Esophagus muscularis mucosa (tissue), 4 donors: ENCODE measurements at places on chromosomes 5 and 9. TPM values are rescaled to one million over a fixed set of nuclear protein-coding genes. Genes with fewer than 3 reads are reported as not detected.

Gene UBE2QL1
- total RNA-seq, result under 0.01 TPM

Gene UBE2R2
- 45.1 TPM for total RNA-seq

Gene PAEP
- not detected for total RNA-seq

Gene PCDHB12
- total RNA-seq, result 2.5 TPM

Gene FBN2
- 14.9 TPM for total RNA-seq

Gene ARSI
- 10.1 TPM for total RNA-seq

Gene TMEFF1
- total RNA-seq, result 0.50 TPM

Gene ADGRD2
- not detected for total RNA-seq

Gene KIF24
- total RNA-seq, result 0.58 TPM

Gene EGFLAM
- 13.0 TPM for total RNA-seq

Gene DMRT3
- total RNA-seq, result not detected

- no peak overlapping the region for H3K4me3 ChIP-seq
- no peaks in the 10 kb centered on the region for H3K27me3 ChIP-seq
- DNase-seq, result no peak
- no peak overlapping the region for H3K27ac ChIP-seq
- H3K36me3 ChIP-seq, result no peaks in the 10 kb centered on the region
- H3K4me1 ChIP-seq, result no peaks in the 10 kb centered on the region
Measured at GRCh38 chr9:69578026-69578425, 94.1 kb downstream of the APBA1 start.

DNA sequence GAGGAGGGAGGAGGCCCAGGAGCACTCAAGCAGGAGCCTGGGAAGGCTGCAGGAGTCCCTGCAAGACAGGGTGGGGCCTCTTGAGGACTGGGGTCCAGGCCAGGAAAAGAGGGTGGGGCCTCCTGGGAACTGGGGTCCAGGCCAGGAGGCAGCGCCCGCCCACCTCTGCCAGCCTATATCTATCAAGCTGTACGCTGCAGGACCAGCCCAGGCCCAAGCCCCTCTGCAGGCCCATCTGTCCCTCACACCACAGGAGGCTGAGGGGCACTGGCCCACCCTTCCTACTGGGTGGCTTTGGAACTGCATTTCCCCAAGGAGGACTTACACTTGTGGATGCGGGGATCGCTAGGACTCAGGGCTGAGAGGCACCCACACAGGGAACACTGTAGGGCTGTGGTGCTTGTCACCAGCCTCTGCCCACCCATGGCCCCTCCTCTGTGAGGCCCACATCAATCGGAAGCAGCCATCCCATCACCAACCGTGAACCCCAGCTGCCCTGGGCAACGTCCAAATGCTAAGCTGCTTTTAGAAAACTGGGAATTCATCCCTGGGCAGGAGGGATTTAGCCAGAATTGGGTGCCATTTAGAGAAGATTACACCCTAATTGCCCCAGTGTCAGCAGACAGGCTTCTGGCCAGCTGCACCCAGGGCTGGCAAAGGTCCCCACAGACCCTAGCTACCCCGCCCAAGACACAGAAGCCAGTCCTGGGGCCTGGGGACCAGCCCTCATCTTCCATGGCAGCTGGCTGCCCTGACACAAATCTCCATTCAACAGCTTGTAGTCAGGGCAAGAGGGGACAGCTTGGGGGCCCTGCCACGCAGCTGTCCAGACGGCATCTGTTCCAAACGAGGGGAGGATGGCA, 15.3 kb downstream of the BICD2 start:
- H3K4me3 ChIP-seq, result no peak overlapping the region
- DNase-seq, result no peak
- H3K36me3 ChIP-seq, result no peaks in the 10 kb centered on the region
- H3K27me3 ChIP-seq, result no peaks in the 10 kb centered on the region

GRCh38 chr9:95429096-95429495, 87.7 kb downstream of the PTCH1 start:
- peaks cover 13% of the 10 kb centered on the region for H3K4me1 ChIP-seq
- no peak for DNase-seq
- no peaks in the 10 kb centered on the region for H3K36me3 ChIP-seq
- no peak overlapping the region for H3K27ac ChIP-seq
- H3K27me3 ChIP-seq, result no peaks in the 10 kb centered on the region

GRCh38 chr5:41102341-41102740, 31.2 kb upstream of the MROH2B start:
- DNase-seq, result no peak
- H3K4me3 ChIP-seq, result no peak overlapping the region
- H3K36me3 ChIP-seq, result no peaks in the 10 kb centered on the region
- no peaks in the 10 kb centered on the region for H3K27me3 ChIP-seq

- H3K4me3 ChIP-seq, result no peak overlapping the region
- no peaks in the 10 kb centered on the region for H3K36me3 ChIP-seq
- peaks cover 3% of the 10 kb centered on the region for H3K4me1 ChIP-seq
- DNase-seq, result no peak
- peak overlapping the region; percentile 25 for H3K27ac ChIP-seq
Measured at GRCh38 chr9:125106285-125106893, 36.9 kb downstream of the SCAI start.

- H3K27me3 ChIP-seq, result no peaks in the 10 kb centered on the region
- H3K27ac ChIP-seq, result no peak overlapping the region
- no peak for DNase-seq
- H3K36me3 ChIP-seq, result peaks cover 23% of the 10 kb centered on the region
- H3K4me1 ChIP-seq, result no peaks in the 10 kb centered on the region
Measured at GRCh38 chr9:99925541-99925940, 19.1 kb downstream of the STX17 start.

GRCh38 chr5:39547553-39548154, 122.9 kb upstream of the DAB2 start:
- no peaks in the 10 kb centered on the region for H3K4me1 ChIP-seq
- no peak for DNase-seq
- H3K36me3 ChIP-seq, result no peaks in the 10 kb centered on the region
- H3K27me3 ChIP-seq, result no peaks in the 10 kb centered on the region

DNA sequence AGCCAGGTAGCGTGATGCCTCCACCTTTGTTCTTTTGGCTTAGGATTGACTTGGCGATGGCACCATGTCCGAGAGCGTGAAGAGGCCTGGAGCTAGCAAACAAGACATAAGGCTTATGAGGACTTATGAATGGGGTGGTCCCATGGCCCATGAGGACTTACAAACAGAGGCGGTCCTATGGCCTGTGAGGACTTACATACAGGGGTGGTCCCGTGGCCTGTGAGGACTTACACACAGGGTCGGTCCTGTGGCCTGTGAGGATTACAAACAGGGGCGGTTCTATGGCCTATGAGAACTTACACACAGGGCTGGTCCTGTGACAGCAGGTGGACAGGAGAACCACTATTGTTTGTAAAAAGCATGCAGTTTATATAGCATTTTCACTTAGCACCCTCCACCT, 21.3 kb upstream of the FOXD1 start:
- H3K4me1 ChIP-seq, result no peaks in the 10 kb centered on the region
- no peaks in the 10 kb centered on the region for H3K27me3 ChIP-seq
- no peaks in the 10 kb centered on the region for H3K36me3 ChIP-seq
- DNase-seq, result peak; percentile 42
- H3K4me3 ChIP-seq, result no peak overlapping the region

- H3K36me3 ChIP-seq, result no peaks in the 10 kb centered on the region
- H3K27me3 ChIP-seq, result no peaks in the 10 kb centered on the region
- no peak for DNase-seq
- peaks cover 2% of the 10 kb centered on the region for H3K4me1 ChIP-seq
- no peak overlapping the region for H3K4me3 ChIP-seq
Measured at GRCh38 chr9:107650321-107650720, 160.8 kb upstream of the KLF4 start.

GRCh38 chr5:94945656-94946055, 327.2 kb downstream of the SLF1 start:
- no peaks in the 10 kb centered on the region for H3K36me3 ChIP-seq
- H3K27ac ChIP-seq, result no peak overlapping the region
- H3K27me3 ChIP-seq, result no peaks in the 10 kb centered on the region
- no peaks in the 10 kb centered on the region for H3K4me1 ChIP-seq
- DNase-seq, result no peak

- peaks cover 35% of the 10 kb centered on the region for H3K4me1 ChIP-seq
- no peaks in the 10 kb centered on the region for H3K27me3 ChIP-seq
- no peak overlapping the region for H3K4me3 ChIP-seq
- H3K36me3 ChIP-seq, result no peaks in the 10 kb centered on the region
Measured at GRCh38 chr5:74542482-74542881, 98.0 kb downstream of the ENC1 start.

DNA sequence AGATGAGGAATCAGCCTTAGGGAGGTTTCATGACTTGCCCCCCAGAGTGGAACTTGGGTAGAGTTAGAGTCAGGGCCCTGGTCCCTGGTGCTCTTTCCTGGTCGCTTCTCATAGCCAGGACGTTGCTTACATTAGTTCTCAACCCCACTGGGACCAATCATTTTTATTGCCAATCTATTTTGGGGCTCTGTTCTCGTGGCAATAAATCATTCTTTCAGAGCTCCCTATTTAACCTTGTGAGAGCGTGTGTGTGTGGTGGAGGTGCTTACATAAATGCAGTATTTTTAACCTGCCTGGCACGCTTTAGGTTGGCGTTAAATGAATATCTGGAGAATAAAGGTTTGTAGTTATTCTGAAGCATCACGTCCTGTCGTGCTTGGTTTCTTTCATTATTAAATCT, 4.1 kb downstream of the TRIO start:
- no peaks in the 10 kb centered on the region for H3K27me3 ChIP-seq
- H3K4me3 ChIP-seq, result peak overlapping the region; percentile 0
- H3K36me3 ChIP-seq, result no peaks in the 10 kb centered on the region
- DNase-seq, result no peak

DNA sequence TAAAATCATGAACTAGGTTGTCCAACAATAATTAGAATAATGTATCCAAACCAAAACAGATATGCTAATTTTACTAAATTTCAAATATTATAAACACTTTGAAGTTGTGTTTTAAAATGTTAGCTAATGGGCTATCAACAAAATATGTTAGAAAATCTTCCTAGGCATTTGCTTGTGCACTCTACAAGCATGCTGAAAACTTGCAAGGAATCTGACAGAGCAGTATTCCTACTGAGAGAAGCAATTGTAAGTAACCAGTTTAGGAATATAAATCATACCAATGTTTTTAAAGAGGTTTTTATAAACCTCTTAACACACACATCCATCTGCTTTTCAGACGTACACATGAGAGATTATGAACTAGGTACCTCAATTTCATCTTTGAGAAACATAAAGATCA, 228.4 kb upstream of the TBCA start:
- peaks cover 4% of the 10 kb centered on the region for H3K4me1 ChIP-seq
- H3K36me3 ChIP-seq, result peaks cover 8% of the 10 kb centered on the region
- H3K4me3 ChIP-seq, result no peak overlapping the region
- H3K27ac ChIP-seq, result no peak overlapping the region
- no peak for DNase-seq

DNA sequence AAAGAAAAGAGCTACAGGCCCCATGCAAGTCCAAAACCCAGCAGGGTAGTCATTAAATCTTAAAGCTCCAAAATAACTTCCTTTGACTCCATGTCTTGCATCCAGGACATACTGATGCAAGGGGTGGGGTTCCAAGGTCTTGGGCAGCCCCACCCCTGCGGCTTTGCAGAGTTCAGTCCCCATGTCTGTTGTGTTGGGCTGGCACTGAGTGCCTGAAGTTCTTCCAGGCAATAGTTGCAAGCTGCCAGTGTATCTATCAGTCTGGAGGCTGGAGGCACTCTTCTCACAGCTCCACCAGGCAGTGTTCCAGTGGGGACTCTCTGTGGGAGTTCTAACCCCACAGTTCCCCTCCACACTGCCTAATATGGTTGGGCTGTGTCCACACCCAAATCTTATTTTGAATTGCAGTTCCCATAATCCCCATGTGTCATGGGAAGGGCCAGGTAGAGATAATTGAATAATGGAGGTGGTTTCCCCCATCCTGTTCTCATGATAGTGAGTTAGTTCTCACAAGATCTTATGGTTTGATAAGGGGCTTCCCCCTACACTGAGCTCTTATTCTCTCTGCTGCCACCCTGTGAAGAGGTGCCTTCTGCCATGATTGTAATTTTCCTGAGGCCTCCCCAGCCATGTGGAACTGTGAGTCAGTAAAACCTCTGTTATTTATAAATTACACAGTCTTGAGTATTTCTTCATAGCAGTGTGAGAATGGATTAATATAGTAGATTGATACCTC, 237.5 kb upstream of the ADRA1B start:
- H3K4me3 ChIP-seq, result no peak overlapping the region
- no peaks in the 10 kb centered on the region for H3K4me1 ChIP-seq
- H3K27me3 ChIP-seq, result no peaks in the 10 kb centered on the region
- peak; percentile 68 for DNase-seq
- no peaks in the 10 kb centered on the region for H3K36me3 ChIP-seq

DNA sequence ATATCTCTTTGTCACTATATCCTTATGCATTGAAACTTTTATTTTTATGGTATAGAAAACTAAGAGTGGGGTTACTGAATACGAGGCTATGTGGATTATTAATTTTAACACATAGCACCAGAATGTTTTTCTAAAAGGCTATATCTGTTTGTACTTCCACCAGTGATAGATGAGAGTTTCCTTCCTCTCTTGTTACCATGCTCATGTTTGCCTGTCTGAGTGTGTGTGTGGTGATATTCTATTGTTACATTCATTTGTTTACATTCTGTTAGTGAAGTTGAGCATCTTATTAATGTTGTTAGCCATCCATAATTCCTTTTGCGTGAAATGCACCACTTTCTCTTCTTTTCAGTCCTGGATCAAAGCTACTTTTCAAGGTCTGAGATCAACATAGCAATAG, 54.1 kb upstream of the ALDH1A1 start:
- no peaks in the 10 kb centered on the region for H3K36me3 ChIP-seq
- H3K4me3 ChIP-seq, result no peak overlapping the region
- peaks cover 7% of the 10 kb centered on the region for H3K4me1 ChIP-seq
- no peaks in the 10 kb centered on the region for H3K27me3 ChIP-seq
- no peak for DNase-seq

DNA sequence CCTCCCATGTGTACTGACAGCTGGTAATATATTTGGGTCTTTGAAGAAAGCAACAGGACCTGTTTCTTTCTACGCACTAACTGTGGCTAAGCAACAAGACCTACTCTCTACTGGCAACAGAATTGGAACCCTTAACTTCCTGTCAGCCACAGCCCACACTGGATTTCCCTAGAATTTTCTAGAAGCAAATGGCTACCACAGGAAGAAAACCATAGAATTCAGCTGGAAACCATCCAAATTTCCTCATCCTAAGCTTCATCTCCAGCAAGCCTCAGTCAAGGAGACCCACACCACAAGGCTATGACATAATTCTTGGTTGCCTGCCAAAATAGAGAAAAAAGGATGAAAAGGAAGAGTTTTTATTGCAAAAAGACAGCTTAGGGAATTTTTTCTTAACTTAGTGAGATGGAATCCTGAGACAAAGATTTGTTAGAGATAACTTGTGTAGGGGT, 171.8 kb upstream of the TNC start:
- H3K27me3 ChIP-seq, result no peaks in the 10 kb centered on the region
- DNase-seq, result no peak
- peaks cover 18% of the 10 kb centered on the region for H3K4me1 ChIP-seq
- no peaks in the 10 kb centered on the region for H3K36me3 ChIP-seq
- H3K4me3 ChIP-seq, result no peak overlapping the region
- no peak overlapping the region for H3K27ac ChIP-seq
